GM13977 (cell line): ENCODE measurements at places on chromosomes 1 and 21.

DNA sequence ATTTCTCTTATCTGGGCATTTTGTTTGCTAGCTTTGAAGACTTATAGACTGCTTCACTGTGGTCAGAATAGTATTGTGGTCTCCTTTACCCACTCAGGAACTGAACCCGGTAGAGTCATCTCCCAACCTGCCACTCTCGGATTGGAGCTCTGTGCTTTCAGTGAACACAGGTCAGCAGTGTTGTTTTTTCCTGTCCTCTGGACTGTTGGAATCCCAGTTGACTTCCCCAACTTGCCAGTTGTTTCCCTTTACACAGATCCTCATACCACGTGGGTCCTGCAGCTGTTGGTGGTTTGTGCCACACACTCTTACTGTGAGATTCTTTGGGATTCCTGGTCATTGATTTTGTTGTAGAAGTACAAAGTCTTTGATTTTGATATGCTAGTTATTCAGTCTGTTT lies 214.1 kb downstream of the DYRK1A start:
- no peak for DNase-seq

GRCh38 chr1:84489766-84490165 lies 10.7 kb downstream of the RPF1 start:
- no peak for DNase-seq

GRCh38 chr1:172727956-172728603 lies 69.2 kb downstream of the FASLG start:
- DNase-seq = no peak

- DNase-seq = no peak
Measured at GRCh38 chr1:211722277-211723175, 47.1 kb upstream of the NEK2 start.

DNA sequence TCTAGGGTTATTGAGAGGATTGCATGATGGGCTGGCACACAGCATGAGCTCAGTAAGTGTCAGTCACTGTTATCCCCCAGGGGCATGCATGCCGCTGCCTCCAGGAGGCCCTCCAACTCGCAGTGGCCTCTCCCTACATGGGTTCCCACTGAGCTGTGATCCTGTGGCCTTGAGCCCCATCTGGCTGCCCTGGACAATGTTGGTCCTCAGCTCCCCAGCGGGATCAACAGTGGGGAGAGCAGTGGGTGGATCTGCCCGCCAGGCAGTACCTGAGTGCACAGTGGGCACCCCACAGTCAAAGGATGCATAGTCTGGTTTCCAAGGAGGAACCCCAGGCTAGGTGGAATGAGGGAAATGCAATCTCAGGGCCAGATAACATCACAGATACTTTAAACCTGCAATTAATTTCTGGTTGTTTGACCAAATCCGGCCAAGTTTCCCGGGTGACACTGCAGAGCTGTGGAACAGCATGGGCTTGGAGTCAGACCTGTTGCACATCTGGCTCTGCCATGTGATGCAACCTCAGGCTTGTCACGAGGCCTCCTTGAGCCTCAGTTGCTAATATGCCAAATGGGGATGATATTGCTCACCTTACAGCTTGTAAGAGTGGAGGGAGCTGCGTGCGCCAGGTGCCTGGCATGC lies 9.3 kb downstream of the PADI3 start:
- no peak for DNase-seq

- DNase-seq = no peak
Measured at GRCh38 chr1:33140153-33141149, 41.4 kb downstream of the TRIM62 start.

DNA sequence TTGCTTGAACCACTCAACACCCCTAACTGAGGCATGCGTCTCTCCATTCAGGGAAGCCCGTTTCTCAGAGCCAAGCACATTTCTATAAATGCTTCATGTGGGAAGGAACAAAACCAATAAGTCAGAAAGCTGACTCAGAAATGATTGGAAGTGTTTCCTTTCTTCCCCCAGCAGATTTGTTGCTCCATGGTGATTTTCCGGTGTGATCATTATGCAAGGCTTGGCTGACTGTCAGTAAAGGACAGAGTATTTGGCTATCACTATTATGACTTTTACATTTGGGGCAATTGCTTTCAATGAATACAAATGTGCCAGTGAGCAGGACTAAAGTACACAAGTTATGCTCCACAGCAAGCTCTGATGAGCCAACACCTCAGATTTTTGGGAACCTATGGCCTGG lies 53.3 kb upstream of the ZC3H11B start:
- no peak for DNase-seq

GRCh38 chr1:111176678-111177077 lies 23.8 kb downstream of the DENND2D start:
- DNase-seq = no peak

DNA sequence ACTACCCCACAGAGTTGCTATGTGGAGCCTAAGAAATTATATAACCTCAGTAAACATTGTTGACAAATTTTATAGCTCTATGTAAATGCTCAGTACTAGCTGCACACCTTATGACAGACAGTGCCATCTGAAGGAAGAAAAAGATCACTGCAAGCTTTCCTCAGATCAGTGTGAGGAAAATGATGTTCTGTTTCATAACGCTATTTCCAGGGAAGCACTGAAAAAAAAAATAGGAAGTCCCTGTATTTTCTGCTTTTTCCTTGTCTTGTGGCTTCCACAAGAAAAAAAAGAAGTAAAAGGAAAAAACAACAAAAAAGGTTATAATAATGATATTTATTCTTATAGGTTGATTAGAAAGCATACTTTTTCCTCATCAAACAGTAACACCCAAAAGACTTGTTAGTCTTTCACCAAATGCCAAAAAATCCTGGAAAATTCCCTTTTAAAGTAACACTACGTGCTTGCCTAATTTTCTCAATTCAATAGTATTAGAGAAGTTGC lies 23.2 kb downstream of the LYST start:
- DNase-seq = peak; percentile 29

DNA sequence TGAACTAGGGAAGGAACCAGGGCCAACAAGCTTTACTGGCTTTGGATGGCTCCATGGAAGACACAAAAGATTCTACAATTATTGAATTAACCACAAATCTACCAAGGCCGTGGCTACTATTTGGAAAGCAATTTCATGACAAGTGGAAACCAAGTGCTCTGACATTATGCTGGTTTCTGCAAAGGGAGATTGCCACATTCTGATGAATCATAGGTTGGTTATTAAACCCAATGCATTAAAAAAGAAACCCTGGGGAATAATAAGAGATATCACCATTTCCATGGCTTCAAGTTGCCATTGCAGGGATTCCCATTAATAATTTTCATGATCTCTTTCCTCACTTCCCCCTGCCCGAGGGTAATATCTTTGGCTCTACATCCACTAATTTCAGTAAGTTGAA lies 359.2 kb upstream of the NCAM2 start:
- DNase-seq = no peak

DNA sequence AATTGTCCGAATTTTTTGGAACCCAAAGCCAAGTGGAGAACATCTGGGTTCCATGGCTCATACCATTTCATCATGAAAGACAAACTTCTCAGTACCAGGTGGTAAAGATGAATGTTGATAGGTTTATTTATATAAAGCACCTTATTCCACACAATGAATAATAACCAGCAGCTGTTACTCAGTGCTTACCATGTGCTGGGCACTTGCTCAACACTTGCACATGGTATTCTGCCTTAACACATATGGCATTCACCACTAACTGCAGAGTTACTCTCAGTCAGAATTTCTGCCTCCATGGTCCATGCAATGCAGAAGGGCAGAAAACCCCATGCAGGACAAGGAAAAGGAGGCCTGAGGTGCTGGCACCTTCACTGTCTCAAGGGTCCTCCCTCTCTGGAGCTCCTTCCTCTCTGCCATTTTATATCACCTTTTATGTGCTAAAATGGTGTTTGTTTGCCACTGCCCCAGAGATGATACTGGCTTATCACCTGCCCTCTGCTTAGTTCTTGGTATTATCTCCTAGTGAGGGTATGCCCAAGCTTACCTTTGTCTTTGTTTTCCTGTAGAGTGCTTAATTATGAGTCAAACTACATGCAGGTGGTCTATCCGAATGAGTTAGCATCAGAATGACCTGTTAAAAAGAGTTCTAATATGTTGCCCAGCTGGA lies 76.7 kb upstream of the ZNF326 start:
- DNase-seq = no peak

- DNase-seq = peak; percentile 25
Measured at GRCh38 chr1:111503585-111504060, at the start of the genes ADORA3 and TMIGD3. Gene ADORA3, minus strand, starts transcription at chr1:111503633. Its CDS starts 279 bp downstream, at chr1:111503354. Gene TMIGD3, minus strand, starts transcription at chr1:111503633. Its CDS starts 279 bp downstream, at chr1:111503354.

GRCh38 chr21:43968410-43969114 lies 43.5 kb upstream of the TRAPPC10 start:
- DNase-seq = no peak

DNA sequence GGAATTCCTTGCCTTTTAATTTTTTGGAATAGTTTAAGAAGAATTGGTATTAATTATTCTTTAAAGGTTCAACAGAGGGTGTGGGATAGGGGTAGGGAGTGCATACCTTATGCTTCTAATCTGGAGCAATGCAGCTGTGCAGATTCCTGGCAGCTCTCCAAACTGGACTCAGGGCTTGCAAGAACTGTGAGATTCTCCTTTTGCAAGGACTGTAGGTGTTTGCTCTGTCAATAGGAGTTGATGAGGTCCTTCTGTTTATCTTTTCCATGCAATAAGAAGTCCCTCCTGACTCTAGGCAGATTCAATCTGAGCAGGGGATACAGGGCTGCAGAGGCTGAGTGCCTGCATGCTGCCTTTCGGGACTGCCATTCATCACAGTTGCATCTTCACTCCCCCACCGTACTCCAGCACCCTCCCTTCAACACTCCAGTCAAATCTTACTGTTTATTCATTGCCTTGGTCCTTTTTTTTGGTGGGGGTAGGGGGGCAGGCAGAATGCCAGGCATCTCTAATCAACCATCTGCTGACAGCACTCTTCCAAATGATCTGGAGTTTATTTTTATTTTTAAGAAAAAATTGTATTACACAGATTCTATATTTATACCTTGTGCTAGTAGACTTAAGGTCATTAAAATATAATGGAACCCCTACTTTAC lies 122.3 kb downstream of the DISC1 start:
- DNase-seq = no peak

DNA sequence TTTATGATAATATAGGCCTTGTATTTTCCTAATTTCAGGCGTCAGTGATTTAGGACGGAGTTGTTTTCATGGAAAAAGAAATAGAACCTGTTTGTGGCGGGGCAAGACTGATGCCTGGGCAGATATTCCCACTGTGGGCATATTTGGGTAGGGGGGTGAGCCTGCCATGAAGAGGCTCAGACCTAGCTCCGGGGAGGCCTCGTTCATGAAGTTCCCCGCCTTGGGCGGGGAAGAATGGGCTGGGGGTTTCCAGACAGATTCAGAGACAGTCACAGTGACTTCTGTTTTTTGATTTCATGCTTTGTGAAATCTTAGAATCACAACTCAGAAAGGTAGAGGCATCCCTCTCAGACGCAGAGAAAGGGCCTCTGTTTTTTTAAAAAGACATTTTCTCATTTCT lies 36.1 kb downstream of the RUNX3 start:
- DNase-seq = peak; percentile 44

- DNase-seq = no peak
Measured at GRCh38 chr1:189103956-189104355, 1373.7 kb downstream of the BRINP3 start.

DNA sequence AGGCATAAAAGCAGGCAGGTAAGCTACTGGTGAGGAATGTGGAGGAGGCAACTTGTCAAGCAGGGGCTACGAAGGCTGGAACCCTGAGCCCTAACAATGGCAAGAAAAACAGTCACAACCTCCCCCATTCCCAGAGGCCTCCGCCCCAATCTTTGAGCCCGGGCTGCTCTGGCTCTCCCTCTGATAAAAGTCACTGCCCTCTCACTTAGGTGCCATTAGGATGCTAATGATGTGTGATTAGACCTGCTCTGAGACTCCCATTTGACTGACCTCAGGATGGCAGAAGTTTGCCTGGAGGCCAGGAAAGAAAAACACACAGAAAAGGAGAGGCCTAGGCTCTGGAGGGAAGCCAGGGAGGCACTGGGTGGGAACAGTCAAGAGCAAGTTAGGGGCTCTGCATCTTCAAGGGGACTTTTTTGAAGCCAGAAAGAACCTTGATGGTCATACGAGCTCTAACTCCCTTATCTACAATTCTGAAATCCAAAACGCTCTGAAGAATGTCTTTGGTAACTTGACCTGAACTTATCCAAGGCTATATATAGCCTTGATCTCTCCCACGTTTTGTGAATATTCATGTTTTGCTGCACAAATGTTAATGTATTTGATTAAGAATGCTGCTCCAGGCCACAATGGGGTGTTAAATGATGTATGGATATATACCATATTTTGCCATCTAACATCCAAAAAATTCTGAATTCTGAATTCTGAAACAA lies 98.9 kb downstream of the TRABD2B start:
- no peak for DNase-seq

DNA sequence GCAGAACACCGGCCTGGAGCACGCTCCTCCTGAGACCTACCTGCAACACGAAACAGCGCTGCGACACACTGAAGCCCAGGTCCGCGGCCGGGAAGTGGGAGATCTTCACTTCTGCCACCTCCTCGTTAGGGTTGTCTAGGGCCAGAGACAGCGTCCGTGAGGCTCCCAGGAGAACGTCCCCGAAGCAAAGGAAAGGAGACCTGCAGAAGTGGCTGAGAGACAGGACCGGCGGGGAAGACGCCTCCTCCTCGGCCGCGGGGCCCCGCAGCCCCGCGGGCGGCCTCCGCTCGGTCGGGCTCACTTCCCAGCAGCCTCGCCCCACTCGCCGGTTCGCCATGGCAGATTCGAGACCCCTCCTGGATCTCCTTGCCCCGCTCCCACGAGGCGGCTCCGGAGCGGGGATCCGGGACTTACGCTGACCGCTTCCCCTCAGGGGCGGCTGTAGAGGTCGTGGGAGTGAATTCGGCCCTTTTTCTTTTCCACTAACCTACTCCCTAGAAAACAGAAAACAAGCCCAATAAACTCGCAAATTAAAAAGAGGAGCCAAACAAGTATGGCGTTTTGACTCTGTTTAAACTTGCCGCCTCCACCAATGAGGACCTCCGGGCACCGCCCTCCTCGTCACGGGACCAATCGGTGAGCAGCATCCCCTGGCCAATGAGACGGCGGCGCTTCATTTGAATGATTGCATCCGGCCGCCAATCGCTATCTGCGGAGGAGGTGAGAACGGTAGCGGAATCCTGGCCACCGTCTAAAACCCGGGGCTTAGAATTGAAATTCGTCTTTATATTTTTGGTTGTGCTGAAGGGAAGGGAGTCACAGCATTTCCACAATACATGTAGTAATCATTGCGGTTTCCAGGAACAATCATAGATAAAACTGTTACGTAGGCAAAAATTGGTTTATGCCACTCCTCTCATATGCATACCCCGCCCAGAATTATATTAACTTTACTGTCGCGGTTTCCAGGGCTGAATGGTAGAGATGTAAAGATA lies at the start of gene ASPM:
Gene ASPM, minus strand, starts transcription at position 569 of the 995 bp plus-strand sequence. Its CDS starts 232 bp downstream, at position 337.
- DNase-seq = peak; percentile 89

- DNase-seq = peak; percentile 40
Measured at GRCh38 chr1:222171005-222171404, 376.9 kb downstream of the HHIPL2 start.

DNA sequence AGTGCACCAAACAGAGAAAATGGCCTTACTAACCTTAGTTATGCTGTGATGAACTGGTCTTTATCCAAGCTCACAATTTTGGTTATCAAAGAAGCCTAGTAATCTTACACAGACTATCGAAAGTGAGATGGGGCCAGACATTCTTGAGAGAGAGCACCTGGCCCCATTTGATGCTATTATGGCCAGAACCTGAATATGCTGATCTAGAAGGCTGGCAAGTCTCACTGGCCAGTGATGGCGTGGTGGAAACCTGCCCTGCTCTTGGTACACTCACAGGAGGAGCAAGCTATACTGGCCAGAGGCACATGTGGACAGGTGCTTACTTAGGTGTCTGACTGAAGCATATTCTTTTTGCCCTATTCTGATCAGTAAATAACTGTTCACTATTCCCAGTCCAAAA lies 357.8 kb upstream of the ZRANB2 start:
- DNase-seq = no peak

GRCh38 chr1:207806531-207807325 lies 54.9 kb downstream of the CD46 start:
- DNase-seq = no peak
